ENCODE measurements at places on chromosomes 3 and 15.

GRCh38 chr3:127748754-127749327, 73.5 kb downstream of the MGLL start:
- DNase-seq: no peak

GRCh38 chr3:39990532-39990931, 181.1 kb downstream of the MYRIP start:
- no peak for DNase-seq

GRCh38 chr3:36124118-36124796, 256.0 kb upstream of the STAC start:
- no peak for DNase-seq

- no peak for DNase-seq
Measured at GRCh38 chr15:64233299-64233698, 70.5 kb upstream of the PPIB start.

GRCh38 chr3:190585805-190586630, 72.1 kb downstream of the IL1RAP start:
- peak; percentile 13 for DNase-seq
